Adipocyte (in vitro differentiated cells): ENCODE measurements at places on chromosomes 12 and 14.
A peak's percentile ranks its signal among the peaks of the same experiment; 100 is the strongest.

DNA sequence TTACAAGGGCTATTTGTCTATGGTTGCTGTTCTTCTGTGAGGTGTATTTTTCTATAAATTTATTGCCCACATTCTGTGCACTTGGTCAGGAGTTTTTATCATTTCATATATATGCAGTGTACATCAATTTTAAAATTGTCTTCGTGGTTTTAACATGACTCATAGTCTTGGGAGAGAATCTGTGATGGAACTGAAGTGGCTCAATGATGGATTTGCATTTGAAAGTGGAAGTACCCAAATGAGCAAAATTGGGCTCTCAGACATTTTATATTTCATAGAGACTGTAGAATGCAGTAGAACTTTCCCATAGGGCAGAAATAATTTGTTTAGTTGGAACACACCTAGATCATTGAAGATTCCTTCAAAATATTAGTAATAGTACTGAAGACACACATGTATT is 1.9 kb upstream of the SCFD1 start:
- DNase-seq: peak; percentile 49

DNA sequence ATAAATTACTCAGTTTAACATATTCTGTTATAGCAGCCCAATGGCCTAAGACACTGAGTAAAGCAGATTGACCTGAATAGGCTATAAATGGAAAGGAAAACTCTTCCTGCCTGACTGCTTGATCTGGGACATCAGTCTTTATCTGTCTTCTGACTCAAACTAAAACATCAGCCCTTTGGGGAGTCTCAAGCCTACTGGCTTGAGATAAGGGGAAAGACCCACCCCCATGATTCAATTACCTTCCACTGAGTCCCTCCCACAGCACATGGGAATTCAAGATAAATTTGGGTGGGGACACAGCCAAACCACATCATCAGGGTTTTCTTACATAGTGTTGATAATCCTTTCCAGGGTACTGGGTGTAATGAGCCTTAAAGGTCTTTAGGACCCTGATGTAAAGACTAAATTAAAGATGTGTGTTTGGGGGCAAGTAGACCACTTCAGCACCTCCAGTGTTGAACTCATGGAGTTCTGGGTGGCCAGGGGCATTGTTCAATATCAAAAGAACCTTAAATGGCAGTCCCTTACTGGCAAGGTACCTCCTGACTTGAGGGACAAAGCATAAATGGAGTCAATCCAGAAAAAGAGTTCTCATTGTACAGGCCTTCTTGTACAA is 67.8 kb downstream of the TSHR start:
- no peak for DNase-seq

DNA sequence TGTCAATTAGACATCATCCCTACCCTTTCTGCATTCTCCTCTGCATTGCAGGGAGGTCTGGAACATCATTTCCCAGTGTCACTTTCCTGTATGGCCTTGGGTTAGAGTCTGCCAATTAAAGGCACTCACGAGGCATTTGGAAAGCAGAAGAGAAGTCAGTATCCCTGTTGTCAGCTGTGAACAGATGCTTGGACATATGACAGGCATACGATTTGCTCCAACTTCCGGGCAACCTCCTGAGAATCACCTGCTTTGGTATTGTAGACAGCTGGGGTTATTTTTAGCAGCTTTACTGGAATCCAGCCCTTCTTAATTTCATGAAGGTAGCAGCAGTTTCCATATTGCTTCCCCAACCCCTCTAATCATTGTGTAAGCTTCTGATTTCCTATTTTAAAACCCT is 88.7 kb upstream of the DHRS4 start:
- no peak for DNase-seq

- peak; percentile 89 for DNase-seq
Observed at GRCh38 chr12:98533723-98534251, 18.4 kb downstream of the TMPO start.

DNA sequence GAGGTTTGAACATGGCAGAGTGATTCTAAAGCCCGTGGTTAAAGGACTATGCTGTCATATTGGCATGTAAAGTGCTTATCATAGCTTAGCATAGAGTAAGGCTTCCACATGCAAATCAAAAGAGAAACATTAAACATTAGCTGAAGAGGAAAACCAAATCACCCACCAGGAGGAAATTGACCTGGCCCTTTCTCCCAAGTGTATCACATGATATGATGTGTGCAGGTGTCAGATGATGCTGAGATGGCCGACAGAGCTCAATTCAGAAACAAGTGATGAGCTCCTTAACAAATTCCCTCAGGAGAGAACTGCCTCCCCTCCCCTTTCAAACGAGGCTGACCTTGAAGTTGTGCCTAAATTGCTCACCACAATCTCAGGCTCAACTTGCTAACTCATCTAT is 217.1 kb upstream of the BTG1 start:
- DNase-seq: no peak

GRCh38 chr14:106120101-106120500 is 593.7 kb downstream of the TMEM121 start:
- no peak for DNase-seq

DNA sequence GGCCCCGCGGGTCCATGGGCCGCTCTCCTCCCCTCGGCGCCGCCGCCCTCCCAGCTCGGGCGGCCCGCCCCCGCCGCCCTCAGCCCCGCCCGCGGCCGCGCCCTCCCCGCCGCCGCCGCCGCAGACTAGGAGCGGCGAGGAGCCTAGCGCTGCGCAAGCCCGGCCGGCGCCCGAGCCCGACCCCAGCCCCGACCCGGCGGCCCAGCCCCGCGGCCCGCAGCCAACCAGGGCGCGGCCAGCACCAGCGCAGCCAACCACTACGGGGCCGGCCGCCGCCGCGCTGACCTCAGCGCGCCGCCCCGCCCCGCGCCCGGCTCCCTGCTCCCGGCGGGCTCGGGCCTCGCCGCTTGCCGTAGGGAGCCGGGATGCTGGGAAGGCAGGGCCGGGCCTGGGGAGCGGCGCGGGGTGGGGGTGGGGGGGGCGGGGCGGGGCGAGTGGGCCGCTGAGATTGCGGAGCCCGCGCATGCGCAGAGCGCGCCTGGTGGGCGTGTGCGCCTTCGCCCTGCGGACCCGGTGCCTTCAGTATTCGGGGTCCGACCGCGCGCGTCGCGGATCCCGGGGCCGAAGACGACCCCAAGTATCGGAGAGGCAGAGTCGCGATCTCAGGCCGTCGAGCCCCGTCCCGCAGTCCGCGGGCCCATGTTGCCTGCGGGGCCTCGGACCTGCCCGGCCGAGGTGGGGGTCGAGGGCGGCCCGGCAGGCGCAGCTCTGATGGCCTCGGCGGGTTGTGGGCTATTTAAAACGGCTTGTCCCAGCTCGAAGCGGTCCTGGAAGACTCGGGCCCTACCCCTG is at the start of gene CDC42BPB:
TSS of gene CDC42BPB (minus strand) at position 178 of the 792 bp plus-strand sequence. CDS start 376 bp downstream, outside the sequence.
- DNase-seq: peak; percentile 97

DNA sequence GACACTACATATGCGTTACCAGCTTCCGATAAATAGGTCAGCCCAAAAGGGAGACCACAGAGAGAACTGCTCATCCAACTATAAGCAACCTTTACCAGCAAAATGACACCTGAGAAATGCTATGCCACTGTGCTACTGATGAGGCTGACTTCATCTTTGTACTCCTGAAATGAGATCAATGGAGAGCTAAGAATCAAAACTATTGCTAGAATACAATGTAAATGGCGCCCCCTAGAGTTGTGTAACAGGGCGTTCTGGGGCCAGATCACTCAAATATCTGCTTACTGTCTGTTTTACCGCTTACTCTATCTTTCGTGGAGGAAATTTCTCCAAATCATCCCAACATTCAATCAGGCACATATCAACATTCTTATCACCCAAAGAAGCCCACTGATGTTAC is 4.6 kb downstream of the ZNF384 start:
- DNase-seq: peak; percentile 52
